M059J (cell line): ENCODE measurements at places on chromosomes 12 and 14. TPM values are rescaled to one million over a fixed set of nuclear protein-coding genes. Genes with fewer than 3 reads are reported as not detected.

SUOX gene
- 9.7 and 17.0 TPM in 2 replicates for total RNA-seq

SLC25A21 gene
- 0.94 and 2.4 TPM in 2 replicates for total RNA-seq

- peak; percentile 7 for DNase-seq
Observed at GRCh38 chr14:91870001-91870400, 2.7 kb upstream of the TC2N start.

DNA sequence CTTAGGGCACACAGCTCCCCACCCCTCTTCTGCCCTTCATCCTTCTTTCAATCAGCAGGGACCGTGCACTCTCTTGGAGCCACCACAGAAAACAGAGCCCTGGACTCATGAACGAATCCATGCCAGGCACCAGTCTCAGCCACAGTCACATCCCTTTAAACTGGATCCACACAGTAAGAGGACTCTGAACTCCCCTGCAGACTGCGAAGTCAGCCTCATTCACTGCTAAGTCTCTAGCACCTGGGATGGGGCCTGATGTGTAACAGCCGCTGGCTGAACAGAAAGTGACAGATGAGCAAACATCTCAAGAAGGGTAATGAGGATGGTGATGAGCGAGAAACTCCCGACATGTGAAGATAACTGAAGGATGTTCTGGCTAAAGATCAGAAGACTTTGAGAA is 45.8 kb upstream of the IQSEC3 start:
- no peak for DNase-seq

DNA sequence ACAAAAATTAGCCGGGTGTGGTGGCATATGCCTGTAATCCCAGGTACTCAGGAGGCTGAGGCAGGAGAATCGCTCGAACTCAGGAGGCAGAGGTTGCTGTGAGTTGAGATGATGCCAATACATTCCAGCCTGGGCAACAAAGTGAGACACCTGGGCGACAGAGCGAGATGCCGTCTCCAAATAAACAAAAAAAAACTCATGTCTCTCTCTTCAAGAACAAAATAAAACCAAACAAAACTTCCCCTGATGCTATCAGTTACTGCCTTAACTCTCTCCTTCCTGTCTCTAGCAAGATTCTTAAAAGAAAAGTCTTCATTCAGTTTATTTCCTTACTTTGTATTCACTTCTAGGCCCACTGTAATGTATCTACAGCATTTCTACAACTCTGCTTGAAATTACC is 20.8 kb downstream of the KLHL28 start:
- no peak for DNase-seq

GRCh38 chr14:67332468-67332867 is 27.1 kb downstream of the ATP6V1D start:
- DNase-seq, result peak; percentile 43
